NCI-H2081 (cell line): ENCODE measurements at places on chromosomes 11 and 22.

DNA sequence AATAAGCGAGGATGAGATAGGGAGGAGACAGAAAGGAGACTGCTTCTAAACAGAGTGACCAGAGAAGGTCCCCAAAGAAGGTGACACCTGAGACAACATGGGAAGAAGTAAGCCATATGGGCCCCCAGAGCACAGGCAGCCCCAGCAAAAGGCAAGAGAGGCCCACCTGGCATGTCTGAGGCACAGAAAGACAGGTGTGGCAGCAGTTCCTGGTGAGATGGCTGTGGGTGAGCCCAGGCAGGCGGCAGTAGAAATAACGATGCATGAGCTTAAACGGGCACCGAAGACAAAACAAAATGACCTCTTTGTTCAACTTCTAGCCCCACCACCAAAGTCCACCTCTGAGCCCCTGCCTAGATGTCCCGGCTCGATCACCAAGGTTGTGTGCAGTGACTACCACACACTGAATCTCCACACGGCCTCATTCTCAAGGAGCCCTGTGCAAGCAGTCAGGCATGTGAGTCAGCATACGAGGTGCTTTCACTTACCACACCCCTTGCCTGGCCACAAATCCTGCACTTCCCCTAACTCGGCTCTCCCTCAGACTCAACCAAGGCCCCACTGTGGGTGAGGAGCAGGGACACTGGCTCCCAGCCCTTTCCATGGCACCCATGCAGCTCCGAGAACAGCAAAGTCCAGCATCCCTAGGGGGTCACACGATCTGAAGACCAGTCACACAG lies 77.6 kb downstream of the PACSIN2 start:
- no peak for DNase-seq

GRCh38 chr11:35723493-35723892 lies 60.9 kb downstream of the TRIM44 start:
- no peak for DNase-seq

GRCh38 chr11:111441443-111441842 lies 62.4 kb upstream of the POU2AF1 start:
- no peak for DNase-seq

DNA sequence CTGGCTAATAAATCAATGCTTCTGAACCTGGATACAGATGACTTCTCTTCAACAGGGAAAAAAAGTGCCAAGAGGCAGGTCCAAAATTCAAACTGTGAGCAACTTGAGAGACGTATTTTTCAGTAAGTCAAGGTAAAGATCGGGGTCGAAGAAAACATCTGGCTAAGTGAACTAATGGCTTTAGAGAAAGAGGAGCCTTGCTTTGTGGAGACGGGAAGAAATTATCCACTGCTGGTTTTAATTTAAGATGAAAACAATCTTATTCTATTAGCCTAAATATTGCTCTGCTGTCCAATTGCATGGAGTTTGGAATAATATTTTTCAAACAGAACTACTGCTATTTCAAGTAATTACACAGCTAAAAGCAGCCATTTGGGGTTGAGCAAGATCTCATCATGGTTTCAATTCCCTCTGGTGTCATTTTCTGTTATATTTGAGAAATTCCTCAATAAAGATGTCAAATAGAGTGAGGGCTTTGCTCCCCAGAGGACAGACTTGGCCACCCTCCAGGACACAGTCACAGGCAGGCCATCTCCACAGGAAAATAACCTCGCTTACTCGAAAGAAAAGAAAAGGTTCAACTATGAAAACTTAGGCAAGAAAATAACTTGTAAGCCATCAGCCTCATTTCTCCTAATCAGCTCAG lies 29.8 kb downstream of the SCUBE1 start:
- DNase-seq, result no peak

DNA sequence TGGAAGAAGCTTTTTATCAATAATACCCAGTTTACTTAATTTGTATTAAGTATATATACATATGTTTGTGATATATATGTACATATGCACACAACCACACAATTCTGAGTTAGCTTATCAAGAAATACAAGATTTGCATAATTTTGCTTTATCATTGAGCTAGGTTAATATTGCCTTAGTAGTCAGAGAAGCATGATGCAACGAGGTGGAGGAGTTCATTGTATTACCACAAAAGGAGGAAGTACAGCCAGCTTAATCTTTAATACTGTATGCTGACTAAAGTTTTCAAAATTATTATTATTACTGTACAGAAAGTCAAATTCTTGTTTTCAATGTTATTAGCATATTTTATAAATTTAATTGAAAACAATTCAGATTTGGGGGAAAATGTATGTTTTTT lies 278.4 kb upstream of the PDGFD start:
- DNase-seq, result no peak

- peak; percentile 42 for DNase-seq
Measured at GRCh38 chr11:73931039-73931645, 19.7 kb upstream of the DNAJB13 start.

- DNase-seq, result no peak
Measured at GRCh38 chr11:32991898-32992297, 23.8 kb upstream of the DEPDC7 start.

GRCh38 chr11:65562020-65562419 lies 3.9 kb upstream of the LTBP3 start:
- no peak for DNase-seq

GRCh38 chr22:21865041-21865440 lies 2.4 kb downstream of the MAPK1 start:
- no peak for DNase-seq

DNA sequence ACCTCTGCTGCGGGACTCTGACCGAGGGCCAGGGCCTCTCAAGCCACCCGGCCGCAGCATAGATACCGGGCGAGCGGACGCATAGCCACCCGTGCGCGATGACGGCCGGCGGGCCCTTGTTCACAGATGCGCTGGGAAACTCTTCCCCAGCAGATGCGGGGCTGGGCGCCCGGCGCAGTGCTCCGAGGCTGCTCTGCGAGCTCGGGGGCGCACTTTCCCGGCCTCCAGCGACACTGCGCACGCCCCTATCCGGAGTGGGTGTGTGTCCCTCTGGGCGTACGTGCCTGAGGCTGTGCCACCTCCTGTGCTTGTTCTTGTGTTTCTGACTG lies 104.7 kb upstream of the E2F8 start:
- peak; percentile 25 for DNase-seq

DNA sequence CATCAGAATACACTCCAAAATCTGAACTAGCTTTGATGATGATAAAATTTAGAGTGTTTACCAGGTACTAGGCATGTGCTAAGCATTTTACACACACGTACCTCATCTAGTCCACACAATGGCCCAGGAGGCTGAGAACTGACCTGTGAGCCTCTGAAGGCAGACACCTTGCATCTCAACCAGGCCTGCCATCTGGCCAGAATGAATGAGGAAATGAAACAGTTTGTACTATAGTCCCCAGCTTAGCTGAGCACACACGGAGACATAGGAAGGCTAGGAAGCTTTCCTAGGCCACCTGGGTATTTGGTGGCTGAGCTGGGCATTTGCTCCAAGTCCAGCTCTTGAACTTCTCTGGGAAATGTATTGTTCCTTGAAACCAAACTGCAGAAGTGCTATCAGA lies 6.9 kb upstream of the SHANK3 start:
- no peak for DNase-seq

GRCh38 chr11:19766206-19766605 lies 53.6 kb downstream of the NAV2 start:
- DNase-seq, result no peak

DNA sequence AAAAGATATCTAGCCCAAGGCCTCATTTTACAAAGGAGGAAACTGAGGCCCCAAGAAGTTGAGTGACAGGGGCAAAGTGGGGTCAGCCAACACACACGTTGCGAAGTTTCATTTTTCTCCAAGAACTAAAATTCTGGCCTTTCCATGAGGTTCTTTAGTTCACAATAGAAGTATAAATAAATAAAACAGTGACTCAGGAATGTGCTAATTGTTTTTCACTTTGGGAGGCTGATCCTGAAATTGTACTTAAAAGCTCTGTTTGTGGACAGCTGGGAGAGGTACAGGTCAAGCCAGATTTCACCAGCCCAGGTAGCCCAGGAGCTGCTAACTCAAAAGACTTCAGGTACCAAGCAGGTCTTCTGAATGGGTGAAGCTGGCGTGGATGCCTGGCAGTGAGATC lies 105.2 kb downstream of the TRAF6 start:
- no peak for DNase-seq

DNA sequence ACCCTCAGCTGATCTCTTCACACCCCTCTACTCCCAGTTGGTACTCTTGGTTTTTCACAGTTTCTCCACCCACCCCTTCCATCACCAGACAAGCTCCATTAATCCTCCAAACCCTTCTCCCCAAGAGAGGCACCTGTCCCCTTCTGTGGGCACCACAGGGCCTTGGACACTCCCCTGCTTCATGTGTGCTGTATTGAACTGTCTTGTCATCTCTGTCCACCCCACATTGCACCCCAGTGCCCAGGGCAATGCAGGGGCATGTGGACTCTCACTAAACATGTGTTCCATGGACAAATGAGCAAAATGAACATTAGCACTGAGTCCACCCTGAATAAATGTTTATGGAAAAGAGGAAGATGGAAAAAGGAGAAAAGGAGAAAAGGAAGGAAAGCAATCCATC lies 181.4 kb downstream of the BCR start:
- no peak for DNase-seq

DNA sequence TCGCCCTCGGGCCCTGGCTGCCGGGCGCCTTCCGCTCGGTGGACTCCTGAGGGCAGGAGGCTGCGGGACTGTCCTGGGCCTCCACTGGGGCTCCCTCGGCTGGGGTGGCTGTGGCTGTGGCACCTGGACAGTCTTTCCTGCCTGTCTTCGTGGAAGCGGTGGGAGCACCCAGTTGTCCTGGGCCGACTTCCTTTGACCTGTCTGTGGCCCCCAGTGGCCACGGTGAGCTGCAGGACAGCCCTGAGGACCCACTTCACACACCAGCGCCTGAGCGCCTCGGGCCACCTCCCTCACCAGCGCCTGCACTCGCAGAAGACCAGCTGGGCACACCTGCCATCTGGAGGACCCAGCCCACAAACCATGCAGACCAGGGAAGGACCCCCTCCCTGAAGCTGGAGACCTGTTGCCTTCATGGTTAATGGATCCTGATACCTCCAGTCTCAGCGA lies 1.8 kb upstream of the EPS8L2 start:
- no peak for DNase-seq

- no peak for DNase-seq
Measured at GRCh38 chr22:30193031-30193775, 53.4 kb downstream of the LIF start.

GRCh38 chr11:63911440-63911839 lies 5.5 kb downstream of the RCOR2 start:
- DNase-seq, result no peak

- peak; percentile 46 for DNase-seq
Measured at GRCh38 chr11:126282361-126282735, 545 bp upstream of the TIRAP start.

- DNase-seq, result no peak
Measured at GRCh38 chr11:33263549-33263948, 6.4 kb downstream of the HIPK3 start.

DNA sequence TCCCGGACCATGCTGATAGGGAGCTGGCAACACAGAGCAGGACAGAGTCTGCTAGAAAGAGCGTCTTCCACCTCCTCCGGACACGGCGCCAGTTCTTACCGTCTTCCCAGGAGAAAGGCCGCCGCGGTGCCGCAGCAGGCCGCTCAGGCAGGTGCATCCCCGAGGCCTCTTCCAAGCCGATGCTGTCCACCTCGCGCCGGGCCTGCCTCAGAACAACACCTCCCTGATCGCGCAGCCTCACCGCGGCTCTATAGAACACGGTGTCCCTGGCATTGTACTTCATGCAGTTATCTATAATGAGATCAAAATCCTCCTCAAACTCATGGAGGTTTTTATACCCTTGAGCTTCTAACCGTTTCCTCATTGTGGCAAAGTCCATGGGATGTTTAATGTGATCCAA lies 30.0 kb downstream of the BRD1 start:
- DNase-seq, result no peak

DNA sequence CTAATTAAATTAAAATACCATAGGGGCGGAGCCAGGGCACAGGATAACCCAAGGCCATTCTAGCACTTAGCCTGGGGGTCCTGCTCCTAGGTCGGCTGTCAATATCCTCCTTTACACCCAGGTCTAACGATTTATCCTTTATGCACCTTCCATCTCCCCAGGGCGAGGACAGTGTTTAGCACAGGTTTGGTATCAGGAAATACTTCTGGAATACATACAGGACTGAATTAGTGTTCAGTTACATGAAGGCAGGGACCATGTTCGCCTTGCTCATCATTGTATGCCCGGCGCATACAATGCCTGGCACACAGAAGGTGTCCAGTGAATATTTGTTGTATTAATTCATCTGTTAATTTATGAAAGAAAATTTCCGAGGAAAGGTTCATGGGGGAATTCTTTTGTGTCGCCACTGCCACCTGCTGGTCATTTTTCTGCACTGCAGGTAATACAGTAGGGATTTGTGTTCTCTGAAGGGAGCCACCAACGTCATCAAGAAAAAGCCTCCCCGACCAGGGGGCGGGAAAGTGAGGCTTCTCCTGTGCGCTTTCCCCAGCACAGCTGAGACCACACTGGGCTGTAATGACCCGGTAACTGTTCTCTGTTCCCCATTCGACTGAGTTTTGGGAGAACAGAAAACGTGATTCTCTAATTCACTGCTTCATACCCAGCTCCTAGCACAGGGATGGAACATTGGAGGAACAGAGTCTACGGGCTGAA lies 68.7 kb upstream of the ASPHD2 start:
- DNase-seq, result peak; percentile 79

GRCh38 chr11:106021967-106022794 lies at the start of gene MSANTD4:
MSANTD4 (minus strand) TSS chr11:106022240; CDS start chr11:106010917, 11,323 bp downstream.
- DNase-seq, result peak; percentile 98
